ENCODE measurements at places on chromosomes 6 and 20.

DNA sequence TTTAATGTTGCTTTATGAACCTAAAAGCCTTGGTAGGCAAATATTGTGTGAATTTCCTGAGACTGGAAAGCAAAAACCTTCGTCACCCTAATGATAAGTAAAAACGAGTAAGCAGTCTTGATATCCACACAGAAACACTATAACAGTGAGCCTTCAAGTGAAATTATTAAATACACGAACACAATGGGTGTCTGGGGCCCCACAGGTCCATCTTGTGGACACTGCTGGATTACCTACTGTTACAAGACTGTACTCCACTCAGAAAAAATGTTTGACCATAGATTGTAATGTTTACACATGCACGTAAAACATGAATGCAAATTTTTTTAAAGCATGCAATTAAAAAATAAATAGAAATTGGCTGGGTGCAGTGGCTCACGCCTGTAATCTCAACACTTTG is 466.9 kb downstream of the CD83 start:
- DNase-seq = no peak

- DNase-seq = peak; percentile 89
These were observed 126.9 kb downstream of the MRPL14 start for GRCh38 chr6:44000164-44000842.

- DNase-seq = no peak
These were observed 26.5 kb downstream of the PLCG1 start for GRCh38 chr20:41163821-41164220.

DNA sequence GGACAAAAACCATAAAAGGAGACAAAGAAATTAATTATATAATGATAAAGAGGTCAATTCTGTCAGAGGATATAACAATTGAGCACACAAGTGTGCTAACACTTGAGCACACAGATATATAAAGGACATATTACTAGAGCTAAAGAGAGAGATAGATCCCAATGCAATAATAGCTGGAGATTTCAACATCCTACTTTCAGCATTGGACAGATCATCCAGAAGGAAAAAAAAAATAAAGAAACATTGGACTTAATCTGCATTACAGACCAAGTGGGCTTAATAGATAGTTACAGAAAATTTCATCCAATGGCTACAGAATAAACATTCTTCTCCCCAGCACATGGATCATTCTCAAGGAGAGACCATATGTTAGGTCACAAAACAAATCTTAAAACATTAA is 9.9 kb downstream of the VNN1 start:
- DNase-seq = no peak

- DNase-seq = no peak
These were observed 248.9 kb downstream of the LRFN2 start for GRCh38 chr6:40338306-40338705.

DNA sequence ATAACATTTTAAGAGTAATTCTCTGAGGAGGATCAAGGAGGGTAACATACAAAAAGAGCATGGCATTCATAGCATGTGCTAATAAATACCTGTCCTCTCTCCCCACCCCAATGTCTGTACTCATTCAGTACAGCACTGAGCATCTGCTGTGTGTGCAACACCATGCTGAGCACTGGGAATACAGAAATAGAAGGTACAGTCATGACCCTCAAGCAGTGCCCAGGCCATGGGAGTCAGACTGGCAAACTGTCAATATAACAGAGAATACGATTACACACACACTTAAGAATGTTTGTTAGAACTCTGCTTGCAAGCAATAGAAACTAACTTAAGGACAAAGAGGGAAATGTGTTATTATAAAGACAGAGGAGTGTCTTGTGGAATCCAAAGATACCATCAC is 24.7 kb upstream of the ZFAND3 start:
- no peak for DNase-seq

GRCh38 chr20:10090588-10091166 is 55.9 kb downstream of the ANKEF1 start:
- DNase-seq = peak; percentile 57

- DNase-seq = no peak
These were observed 66.1 kb downstream of the ADGB start for GRCh38 chr6:146664871-146665360.

GRCh38 chr6:167668019-167668753 is 158.5 kb upstream of the AFDN start:
- no peak for DNase-seq

DNA sequence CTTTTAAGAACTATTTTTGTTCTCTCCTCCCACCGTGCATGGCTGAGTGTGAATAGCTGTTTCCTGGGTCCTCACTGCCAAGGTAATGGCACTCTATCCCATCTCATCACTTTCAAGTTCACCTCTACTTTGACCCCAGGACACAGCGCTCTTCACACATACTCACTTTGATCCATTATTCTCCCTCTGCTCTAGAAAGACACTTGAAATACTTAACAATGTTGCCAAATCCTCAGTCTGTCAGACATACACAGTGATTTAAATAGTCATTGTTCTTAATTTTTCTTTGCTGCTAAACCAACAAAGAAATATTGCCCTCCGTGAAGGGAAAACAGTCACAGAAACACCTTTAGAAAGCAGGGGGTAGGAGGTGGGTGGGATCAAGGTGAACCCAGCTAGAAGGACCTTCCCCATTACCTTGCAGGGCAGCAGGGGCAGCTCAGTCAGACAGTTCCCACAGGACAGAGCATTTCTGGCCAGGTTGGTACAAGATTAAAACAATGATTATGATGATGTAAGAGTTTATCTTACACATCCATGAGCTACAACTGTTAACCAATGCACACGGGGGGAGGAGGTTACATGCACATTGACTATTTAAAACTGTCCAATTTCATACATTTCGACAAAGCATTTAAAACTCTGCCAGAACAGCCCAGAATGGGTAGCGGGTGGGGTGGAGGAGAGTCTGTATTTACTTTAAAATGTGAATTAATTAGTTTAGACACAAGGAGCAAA is 2.4 kb downstream of the SLC22A23 start:
- no peak for DNase-seq

DNA sequence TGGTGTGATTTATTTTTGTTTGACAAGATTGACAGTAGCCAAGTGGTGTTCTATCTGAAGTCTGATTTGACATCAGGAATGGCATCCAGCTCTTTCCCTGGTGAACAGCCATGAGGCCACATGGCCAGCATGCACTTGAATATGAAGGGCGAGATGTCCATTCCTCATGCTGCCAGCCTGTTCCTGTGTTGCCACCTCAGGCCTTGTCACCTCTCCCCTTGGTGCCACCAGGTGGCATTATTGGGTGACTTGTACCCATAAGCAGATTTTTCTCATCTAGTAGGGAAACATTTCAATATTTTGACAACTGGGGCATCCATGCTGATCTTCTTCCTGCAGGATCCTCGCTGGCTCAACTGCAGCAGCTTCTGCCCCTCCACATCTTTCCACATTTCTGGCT is 199.1 kb downstream of the ERMARD start:
- DNase-seq = no peak

- DNase-seq = no peak
These were observed 39.7 kb downstream of the ZMYND8 start for GRCh38 chr20:47316776-47317126.

- DNase-seq = no peak
These were observed 256.3 kb downstream of the ADGRB3 start for GRCh38 chr6:68891419-68891818.

DNA sequence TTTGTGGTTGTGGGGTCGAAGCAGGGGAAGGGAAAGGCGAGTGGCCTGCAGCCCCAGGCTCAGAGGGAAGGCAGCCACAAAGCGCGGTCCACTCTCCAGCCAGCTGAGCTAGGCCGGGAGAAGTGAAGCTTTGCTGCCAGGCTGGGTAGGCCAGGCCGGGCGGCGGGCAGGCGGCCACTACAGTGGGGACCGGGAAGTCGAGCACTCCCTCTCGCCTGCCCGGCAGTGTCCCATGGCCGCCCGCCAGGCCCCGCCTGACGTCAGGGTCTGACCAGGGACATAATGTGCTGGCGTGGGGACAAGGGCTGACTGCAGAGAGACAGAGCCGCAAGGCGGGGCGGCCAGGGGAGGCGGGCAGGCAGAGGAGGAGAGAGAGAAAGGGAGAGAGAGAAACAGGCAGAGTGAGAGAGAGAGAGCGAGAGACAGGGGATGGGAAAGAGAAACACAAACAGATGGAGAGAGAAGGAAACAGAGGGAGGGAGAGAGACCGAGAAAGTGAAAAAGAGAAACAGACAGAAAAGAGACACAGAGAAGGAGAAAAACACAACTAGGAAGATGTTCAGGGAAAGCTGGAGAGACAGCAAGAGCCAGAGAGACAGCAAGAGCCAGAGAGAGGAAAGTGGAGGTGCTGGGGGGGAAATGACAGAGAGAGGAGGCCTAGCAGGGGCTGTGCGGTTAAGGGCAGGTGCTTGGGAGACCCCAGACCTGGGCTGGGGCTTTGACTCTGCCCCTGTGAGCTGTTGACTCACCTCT is 94.5 kb upstream of the PTPN1 start:
- peak; percentile 97 for DNase-seq

DNA sequence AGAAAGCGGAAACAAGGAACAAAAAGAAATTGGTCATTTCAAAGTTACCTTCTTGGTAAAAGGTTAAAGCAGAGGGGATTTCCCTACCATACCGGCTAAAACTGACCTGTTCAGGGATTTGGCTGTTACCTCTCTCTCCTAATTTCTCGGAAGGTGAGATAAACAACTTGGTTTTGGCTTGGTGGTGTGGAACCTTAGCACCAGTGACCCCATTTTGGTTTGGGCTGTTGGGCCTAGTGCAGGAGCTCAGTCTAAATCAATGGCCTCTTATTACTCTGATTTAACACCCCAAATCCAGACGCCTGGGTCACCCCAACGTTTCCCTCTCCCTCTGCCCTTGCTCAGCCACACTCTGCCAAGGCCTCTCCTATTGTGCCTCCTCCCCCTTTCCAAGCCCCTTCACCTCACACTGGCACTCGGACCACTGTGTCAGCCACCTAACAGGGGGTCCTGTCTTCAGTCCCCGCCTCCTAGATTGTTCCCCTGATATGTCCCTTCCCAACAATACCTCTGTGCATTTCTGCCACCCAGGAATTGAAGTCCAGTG is 8.3 kb downstream of the NCR2 start:
- no peak for DNase-seq

GRCh38 chr6:157561929-157562810 is 181.2 kb downstream of the ZDHHC14 start:
- peak; percentile 38 for DNase-seq

DNA sequence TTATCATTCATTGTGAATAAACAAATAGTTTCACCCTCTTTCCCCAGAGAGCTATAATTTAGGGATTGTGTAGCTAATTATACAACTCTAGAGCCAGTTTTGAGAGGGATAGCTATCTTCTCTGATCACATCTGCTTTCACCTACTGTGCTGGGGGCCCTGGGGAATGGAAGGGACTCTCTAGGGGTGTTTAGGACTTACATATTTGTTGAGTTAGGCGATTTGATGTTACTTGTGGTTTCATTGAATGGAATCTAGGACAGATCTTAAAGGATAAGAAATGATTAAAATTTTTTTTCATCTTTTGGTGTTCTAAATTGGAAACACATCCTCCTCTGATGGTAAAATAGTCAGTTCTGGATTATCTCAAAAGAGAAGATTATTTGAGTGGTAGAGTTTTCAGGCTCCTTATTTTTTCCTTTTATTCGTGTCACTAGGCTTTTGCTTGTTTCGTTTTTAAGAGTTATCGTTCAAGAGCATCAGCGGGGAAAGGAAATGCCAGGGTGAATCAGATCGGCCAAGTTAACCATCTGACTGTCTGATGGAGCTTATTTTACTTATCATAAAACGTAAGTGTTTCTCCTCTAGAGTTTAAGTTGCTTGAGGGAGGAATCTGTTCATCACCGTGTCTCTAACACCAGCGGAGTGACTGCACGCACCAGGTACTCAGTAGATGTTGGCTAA is 236.7 kb downstream of the FARS2 start:
- no peak for DNase-seq

GRCh38 chr6:157217198-157217893 is 106.0 kb downstream of the TMEM242 start:
- peak; percentile 49 for DNase-seq

DNA sequence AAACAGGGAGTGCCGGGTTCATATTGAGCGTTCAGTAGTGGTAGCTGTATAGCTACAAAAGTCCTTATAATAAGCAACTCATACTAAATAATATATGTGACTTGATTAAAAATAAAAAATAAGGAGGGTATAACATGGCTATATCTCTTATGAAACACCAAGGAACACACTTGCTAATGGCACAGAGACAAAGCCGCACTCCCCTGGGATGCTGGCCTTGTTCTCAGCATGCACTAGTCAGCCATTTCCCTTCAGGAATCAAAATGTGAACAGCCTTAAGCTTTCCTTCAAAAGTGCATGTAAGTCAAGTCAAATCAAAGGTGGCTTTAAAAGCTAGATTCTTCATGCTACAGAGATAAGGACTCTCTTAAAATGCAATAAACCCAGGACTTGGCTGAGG is 9.4 kb downstream of the HMGCLL1 start:
- no peak for DNase-seq

GRCh38 chr20:30484749-30485070 is 772.8 kb upstream of the DEFB115 start:
- no peak for DNase-seq

DNA sequence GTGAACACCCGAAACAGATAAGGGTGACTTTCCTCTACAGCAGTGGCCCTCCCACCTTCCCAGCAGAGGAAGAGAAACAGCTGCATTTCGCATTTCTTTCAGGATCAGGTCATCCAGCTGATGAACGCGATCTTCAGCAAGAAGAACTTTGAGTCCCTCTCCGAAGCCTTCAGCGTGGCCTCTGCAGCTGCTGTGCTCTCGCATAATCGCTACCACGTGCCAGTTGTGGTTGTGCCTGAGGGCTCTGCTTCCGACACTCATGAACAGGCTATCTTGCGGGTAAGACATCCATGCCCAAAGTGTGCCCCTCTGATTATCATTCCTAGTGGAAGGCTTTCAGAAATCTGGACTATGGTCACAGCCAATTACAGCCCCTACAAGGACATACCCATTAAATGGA is 27.8 kb upstream of the MROH8 start:
- DNase-seq = no peak

DNA sequence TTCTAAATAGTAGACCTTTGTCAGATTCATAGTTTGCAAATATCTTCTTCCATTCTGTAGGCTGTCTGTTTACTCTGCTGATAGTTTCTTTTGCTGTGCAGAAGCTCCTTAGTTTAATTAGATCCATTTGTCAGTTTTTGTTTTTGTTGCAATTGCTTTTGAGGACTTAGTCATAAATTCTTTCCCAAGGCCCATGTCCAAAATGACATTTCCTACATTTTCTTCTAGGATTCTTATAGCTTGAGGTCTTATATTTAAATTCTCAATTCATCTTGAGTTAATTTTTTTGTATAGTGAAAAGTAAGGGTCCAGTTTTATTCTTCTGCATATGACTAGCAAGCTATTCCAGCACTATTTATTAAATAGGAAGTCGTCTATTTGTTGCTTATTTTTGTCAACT is 287.0 kb downstream of the PACRG start:
- no peak for DNase-seq

All from upper lobe of left lung (tissue), 6 donors.